ENCODE measurements at places on chromosomes 7 and 10.

DNA sequence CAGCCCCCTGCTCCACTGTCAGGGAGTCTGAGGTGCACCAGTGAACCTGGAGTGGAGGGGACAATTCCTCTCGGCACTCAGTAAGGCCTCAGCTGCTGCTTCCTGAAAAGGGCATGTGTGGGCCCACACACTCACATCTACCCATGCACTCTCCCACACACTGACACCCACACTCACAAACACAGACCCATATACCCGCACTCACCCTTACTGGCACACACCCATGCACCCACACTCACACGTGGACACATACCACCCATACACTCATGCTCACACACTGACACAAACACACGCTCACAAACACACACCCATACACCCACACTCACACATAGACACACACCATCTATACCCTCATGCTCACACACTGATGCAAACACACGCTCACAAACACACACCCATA is 31.9 kb downstream of the ADAMTS14 start:
- no peak for DNase-seq

DNA sequence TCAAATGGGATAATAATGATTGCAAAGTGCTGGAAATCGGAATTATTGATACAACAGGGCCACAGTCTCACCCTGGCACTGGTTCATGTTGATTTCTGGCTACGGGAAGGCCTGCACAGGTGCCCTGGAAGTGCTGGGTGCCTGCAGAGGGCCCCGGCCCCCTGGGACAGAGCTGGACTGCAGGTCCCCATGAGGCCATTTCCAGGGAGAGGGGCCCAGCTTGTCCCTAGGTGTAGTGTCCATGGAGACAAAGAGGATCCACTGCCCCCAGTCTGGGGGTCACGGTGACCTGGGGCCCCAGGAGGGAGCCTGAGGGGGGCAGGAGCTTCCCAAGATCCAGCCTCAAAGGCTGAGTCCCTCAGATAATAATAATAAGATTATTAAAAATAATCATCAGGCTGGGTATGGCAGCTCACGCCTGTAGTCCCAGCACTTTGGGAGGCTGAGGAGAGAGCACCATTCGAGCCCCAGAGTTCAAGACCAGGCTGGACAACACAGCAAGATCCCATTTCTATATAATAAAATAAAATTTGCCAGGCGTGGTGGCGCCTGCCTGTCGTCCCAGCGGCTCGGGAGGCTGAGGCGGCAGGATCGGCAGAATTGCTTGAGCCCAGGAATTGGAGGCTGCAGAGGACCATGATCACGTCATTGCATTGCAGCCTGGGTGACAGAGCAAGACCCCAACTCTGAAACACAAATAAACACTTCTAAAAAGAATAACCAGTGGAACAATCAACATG is 98.1 kb downstream of the MICALL2 start:
- no peak for DNase-seq

DNA sequence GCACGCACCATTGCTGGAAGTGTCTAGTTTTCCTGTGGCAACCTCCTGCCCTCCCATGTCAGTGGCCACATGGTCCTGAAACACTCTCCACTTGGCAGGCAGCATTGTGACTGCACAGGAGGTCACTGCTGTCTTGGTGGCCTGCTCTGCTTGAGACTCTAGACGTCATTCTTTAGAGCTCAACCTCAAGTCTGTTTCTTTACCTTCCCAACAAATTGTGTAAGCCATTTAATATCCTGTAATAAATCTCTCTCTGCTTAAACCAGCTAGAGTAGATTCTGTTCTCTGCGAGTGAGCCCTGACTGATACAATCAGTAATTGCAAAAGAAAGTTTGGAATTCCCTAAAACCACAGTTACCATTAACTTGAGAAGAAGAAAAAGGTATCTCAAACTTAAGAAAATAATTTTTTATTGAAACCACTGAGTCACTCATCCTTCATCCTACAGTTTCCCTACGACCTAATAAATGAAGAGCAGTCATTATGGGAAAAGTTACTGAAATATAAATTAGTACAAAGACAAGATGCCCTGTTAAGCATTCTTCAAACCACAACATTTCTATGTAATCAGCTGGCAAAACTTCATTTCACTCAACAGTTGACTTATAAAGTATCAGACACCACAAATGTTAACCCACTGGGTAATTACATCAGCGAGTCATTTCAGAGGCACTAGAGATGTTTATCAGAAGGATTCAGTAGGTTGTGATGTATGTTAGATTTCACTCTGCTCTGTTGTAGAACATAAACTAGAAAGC is 18.0 kb downstream of the SLC25A13 start:
- no peak for DNase-seq

- DNase-seq = no peak
Measured at GRCh38 chr10:91294134-91294906, 73.9 kb downstream of the PCGF5 start.

- DNase-seq = no peak
Measured at GRCh38 chr10:68700197-68700596, 20.8 kb upstream of the CCAR1 start.

DNA sequence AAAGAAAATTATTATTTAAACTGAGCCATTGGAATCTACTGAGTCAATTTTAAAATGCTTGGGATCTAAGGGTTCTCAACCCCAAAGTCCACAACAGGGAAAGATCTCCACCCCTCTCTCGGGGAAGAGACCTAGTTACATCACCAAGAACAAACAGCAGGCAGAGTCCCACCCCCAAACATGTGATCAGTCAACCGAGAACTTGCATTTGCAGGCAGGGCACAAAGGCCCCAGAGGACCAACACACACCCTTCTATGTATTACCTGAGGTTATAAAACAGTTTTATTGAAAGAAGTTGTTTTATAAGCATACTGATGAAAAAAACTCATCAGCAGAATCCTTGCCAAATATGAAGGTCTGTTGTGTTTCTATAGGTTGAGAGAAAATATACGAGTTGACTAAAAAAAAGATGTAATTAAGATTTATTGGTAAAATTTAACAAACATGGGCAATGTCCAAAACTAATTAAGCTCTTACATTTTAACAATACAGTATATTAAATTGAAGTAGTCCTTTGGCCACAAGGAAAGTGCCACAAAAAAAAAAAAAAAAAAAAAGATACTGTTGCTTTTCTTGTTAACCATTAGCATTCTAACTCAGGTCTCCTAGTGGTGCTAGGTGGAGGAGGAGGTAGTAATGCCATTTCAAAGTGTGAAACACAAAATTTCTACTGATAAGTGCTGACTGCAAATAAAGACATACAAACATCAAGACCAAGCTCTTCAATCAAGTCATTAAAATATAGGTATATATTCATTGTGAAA is 975 bp upstream of the USP54 start:
- peak; percentile 46 for DNase-seq

DNA sequence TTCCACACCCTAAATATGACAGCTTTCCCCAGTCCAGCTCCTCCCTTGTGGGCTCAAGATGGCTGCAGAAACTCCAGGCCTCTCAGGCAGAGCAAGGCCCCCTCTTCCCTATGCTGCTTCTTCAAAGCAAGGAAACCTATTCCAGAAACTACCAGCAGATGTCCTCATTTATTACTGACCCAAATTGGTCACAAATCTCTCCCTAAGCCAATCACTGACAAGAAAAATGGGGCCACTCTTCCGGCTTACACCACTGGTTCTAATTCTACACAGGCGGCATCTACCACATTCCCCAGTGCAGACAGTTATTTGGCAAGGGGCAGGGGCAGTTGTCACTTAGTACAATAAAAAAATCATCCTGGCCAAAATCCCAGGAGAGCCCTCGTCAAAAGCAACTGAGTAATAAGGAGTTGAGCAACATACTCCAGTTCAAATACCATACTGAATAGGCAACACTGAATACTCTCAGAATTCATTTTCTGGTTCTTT is 150.4 kb downstream of the SFMBT2 start:
- no peak for DNase-seq

DNA sequence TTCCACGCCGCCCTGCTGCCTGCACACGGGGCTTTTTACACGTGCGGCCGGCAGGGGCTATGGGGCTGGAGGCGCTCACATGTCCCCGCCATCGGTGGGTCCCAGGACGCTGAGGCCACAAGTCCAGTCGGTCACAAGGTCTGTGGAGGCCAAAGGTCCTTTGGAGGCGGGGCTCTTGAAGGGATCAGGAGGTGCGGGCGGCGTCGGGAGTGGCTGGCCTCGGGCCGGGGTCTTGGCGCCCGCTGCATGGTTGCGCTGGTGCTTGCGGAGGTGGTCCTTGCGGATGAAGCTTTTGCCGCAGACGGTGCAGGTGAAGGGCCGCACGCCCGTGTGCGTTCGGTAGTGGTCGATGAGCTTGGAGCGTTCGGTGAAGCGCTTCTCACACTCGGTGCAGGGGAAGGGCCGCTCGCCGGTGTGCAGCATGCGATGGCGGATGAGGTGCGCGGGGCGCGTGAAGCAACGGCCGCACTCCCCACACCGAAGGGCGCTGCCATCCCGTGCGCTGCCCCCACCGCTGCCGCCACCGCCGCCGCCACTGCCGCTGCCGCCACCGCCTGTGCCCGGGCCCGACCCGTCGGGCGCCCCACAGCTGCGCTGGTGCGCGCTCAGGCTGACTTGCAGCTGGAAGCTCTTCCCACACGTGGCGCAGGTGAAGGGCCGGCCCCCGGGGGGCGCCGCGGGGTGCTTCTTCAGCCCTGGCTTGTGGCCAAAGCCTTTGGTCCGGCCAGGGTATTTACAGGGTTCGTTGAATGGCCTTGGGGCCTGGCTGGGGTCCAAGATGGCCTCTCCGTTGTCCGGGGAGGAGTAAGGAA is 13.7 kb upstream of the ZNF777 start:
- no peak for DNase-seq

GRCh38 chr10:117370205-117370604 is 5.0 kb downstream of the PDZD8 start:
- DNase-seq = no peak

DNA sequence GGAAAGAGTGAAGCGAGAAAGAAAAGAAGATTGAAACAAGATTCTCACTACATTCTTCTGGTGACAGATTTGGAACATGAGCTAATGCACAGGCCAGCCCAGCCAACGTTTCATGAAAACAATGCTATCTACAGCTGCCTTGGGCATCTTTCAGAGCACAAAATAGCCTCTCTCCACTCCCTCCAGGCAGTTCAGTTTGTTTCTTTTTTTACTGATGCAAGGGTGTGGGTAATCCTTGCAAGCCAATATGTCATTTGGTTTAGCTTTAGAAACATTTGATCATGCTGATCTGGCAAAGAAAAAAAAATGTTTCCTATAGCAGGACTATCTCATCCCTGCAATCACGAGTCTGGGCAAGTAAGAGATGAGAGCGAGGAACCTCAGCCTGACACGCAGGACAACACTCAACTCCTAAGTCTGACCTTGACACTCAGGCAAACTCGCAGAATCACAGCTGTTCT is 35.9 kb downstream of the SVIL start:
- no peak for DNase-seq

DNA sequence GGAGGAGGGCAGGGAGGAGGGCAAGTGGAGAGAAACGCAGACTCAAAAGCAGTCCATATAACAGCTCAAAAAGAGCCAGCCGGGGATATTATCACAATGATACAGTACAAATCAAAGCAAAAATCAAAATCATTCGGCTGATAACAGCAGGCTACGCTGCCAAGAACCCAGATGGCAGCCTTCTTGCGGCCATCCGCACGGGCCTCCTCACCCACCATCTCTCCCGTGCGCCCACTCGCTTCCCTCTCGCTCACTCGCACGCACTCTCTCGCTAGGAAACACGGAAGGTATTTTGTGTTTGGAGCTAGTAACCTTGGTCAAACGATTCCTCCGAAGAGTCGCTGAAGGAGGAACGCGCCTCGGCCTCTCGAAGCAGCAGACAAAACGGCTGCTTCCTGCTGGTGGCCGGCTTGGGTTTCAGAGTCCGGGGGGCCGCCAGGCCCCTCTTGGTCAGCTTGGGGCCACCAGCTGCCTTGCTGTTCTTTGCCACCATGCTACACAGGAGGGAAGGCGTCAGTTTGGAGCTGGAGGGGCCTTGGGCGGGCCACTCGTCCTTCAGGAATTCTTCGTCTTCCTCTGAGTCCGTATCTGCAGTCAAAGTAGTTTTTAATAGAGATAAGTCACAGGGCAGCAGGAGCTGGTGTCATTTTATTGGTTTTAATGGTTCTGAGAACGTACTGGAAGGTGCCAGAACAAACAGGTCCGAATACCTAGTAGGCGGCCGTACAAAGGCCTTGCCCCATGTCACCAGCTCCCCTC is 68.9 kb downstream of the SLC29A4 start:
- DNase-seq = no peak

DNA sequence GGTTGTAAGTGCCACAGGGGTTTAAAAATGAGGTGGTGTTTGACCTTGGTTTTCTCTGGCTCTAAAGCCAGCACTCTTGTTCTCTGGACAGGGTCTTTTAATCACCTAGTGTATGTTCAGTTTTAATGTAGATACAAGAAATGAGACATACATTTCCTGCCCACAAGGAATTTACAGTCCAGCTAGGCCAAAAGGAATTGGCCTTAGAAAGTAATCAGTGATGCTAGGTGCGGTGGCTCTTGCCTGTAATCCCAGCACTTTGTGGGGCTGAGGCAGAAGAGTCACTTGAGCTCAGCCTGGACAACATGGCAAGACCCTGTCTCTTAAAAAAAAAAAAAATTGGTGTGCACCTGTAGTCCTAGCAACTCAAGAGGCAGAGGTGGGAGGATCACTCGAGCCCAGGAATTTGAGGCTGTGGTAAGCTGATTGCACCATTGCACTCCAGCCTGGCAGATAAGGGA is 100.2 kb downstream of the LRMDA start:
- DNase-seq = no peak

GRCh38 chr10:152915-153314 is 17.7 kb downstream of the ZMYND11 start:
- no peak for DNase-seq

DNA sequence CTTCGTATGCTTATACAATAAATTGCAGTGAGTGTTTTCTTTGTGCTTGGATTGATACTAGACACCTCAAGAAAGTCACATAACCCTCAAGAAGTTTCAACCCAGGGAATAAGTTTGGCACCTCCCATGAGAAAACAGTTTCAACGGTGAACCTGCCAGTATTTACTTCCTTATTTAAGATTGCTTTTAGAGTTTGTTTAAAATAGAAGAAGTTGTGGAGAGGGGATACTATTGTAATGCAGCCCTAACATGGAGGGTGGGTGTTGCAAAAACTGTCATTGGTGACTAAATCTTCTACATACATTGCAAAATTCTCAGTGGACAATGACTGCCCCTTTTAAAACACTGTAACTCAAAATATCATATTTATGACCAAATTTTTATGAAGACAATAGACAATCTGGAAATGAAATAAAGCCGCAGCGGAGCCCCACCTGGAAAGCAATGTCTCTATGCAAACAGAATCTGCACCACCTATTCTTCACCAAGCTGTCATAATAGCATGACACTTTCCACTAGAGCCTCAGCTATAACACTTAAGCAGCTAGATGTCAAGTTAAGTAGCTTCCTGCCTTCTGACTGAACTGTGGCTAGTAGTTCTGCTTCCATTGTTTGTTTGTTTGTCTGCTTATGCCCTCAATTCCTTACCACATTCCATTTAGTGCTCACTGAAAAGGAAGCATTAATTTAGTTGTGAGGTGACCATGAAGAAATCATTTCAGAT is 98.2 kb downstream of the MDFIC start:
- no peak for DNase-seq
